ENCODE measurements at places on chromosomes 7 and 10.

DNA sequence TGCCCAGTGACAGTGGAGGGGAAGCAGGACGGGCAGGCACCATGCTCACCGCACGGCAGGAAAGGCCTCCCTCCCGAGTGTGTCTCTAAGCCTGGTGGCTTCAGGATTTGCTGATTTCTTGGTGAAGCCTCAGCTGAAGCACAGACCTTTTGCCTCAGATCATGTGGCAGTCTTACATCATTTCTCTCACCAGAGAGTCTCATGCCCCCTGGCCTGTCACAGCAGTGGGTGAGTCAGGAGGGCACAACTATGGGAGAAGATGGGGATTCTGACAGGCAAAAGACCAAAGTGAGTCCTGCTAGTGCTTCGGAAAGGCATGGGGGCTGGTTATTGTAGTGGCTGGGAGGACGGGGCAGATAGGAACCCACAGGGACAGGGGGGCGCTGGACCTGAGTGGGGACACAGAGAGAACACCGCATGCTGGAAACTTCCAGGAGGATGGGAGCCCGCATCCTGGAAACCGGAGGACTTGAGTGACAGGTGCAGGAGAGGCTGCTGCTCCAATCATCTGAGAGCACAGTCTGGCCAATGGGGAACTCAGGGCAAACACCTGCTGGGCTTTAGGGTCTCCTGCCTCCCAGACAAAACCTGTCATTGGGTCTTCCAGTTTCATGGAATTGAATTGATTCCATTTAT lies 166.8 kb downstream of the ADARB2 start:
- no peak for DNase-seq

GRCh38 chr10:95813054-95813685 lies 57.2 kb downstream of the ENTPD1 start:
- DNase-seq, result no peak

- DNase-seq, result no peak
These were observed 51.3 kb downstream of the COBL start for GRCh38 chr7:51265066-51265907.

DNA sequence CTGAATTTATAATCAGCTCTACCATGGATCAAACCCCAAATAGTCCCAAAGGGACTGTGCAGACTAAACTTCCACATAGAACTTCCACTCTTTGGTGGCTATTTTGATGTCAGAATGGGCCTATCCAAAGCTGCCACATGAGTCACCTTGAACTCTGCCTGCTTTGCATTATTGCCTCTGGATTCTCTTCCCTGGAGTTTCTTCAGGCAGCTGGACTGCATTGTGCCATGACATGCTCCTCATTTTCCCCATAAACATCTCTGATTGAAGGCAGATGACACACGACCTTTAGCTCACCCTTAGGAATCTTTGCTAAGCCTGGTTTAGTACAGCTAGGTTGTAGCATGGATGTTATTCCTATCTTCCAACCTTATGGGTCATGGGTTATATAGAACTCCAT lies 251.7 kb downstream of the FZD1 start:
- no peak for DNase-seq

DNA sequence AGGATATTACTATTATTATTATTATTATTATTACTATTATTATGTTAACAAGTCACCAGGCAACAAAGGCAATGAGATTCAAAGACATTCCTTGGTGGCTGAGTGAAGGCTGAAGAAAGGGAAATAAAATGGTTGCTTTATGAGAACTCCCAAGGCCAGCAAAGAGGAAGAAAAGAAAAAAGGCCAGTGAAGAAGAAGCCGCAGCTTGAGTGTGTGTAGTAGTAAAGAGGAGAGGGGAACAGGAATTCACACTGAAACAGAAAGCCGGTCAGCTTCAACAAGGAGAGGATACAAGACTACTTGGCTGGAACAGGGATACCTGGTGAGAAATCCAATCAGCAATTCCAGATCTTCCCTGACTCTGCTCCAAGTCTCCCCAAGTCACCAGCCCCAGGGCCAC lies 42.4 kb downstream of the PLXNA4 start:
- no peak for DNase-seq

DNA sequence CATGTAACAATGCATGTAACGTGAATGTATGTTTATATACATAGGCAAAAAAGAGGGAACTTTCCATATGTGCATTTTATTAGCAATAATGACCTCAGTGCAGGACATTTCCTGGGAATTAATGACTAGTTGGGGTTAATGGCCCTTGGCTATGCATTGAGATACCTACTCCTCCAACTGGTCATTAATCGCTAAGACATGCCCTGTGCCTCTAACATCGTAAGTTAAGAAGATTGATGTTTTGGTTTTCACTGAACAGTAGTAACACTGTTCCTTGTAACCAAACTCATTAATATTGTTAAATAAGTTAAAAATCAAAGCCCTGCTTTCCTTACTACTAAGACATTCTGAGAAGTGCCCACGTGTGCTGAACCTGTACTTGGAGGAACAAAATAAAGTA lies 61.7 kb downstream of the SEMA3D start:
- DNase-seq, result no peak

- no peak for DNase-seq
These were observed 78.8 kb downstream of the STK31 start for GRCh38 chr7:23788843-23789242.

DNA sequence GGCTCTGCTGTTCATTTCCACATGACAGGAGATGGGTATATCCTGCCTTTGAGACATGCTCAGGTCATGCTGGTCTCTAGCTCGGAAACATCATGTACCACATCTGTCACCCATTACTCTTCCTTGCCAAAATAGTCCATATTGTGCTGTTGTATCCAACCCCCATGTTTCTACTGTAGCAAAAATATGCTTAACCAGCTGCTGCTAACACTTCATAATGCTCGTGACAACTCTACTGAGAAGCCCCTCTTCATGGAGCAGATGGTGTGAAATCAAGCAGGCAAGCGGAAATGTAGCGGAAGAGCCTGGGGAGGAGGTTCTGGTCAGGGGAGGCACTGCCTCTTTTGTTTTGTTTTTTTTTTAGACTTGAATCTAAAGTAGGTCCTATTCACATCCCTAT lies 82.9 kb downstream of the NPY start:
- no peak for DNase-seq

- DNase-seq, result no peak
These were observed 3.5 kb downstream of the SP8 start for GRCh38 chr7:20783125-20783699.

GRCh38 chr7:41708581-41709358 lies 5.9 kb upstream of the INHBA start:
- no peak for DNase-seq

- DNase-seq, result no peak
These were observed at the start of gene POM121L12 for GRCh38 chr7:53035499-53036412. Gene POM121L12 (plus strand): TSS chr7:53035633. CDS start chr7:53035672, 39 bp downstream.

Data from left ventricle myocardium superior (tissue), 1 donor.